Natural killer cell (primary cell): ENCODE measurements at places on chromosomes 3 and 15.

DNA sequence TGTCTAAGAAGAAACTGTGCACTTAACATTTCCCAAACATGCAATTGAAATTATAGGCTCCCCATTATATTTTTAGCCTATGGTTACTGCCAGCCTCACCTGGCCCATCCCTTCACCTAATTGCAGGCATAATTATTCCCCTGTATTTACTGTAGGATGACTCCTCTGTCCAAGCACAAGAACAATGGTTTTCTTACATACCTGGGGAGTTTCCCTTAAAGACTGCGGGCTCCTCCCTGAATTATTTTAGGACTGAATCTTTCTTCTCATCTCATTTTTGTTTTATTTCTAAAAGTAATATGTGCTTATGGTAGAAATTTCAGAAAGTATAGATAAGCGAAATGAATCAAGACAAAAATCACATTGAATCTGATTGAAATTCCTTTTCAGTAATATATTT is 11.4 kb downstream of the TM4SF1 start:
- no peak for DNase-seq

DNA sequence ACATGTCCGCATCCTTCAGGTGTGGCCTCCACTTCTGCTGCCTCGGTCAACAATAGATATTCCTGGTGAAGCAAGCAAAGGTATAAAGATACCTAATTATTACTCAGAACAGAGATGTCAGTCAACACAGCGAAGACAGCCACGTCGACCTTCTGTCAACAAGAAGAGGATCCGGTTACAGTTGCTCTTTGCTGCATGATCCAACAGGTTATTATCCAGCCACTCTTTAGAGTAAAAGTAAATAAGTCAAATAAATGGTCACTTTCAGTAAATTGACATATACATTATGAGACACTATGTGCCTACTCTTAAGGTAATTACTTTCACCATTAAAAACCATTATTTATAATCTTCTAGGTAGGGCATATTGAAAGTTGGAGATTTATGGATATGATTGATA is 356.8 kb upstream of the ATP11B start:
- DNase-seq: no peak

DNA sequence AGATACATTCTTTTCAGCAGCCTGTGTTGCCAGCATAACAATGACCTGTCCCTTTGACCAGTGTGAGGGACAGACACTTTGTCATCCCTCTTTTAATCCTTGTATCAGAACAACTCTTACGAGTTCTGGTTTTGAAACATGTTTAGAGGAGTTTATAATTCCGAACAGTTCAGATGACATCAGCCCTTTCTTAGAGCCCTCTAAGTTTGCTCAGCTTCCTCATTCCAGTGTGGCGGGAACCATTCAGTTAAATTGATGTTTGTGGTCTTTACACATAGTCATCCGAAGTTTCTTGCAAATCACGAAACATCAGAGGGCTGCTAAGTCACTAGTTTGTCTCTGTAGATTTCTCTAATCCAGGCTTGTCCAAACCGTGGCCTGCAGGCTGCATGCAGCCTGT is 102.5 kb downstream of the AKAP13 start:
- DNase-seq: no peak

DNA sequence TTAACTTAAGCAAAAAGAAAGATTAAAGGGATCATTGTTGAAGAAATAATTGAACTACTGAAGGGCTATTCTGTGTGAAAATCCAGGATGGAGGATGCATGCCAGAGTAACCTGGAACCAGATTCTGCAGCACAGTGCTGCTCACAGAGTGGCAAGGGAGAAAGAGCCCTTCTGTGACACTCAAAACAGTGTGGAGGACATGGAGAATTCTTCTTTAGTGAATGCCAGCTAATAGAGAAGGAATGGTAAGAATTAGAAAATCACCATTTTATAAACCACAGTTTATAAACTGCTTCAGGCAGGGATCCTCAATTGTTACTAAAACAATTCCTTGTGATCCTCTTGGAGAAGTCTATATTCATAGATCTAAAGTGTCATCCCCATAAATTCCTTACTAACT is 70.4 kb upstream of the ARHGEF26 start:
- DNase-seq: no peak
